ENCODE measurements at places on chromosomes 3 and 15.

DNA sequence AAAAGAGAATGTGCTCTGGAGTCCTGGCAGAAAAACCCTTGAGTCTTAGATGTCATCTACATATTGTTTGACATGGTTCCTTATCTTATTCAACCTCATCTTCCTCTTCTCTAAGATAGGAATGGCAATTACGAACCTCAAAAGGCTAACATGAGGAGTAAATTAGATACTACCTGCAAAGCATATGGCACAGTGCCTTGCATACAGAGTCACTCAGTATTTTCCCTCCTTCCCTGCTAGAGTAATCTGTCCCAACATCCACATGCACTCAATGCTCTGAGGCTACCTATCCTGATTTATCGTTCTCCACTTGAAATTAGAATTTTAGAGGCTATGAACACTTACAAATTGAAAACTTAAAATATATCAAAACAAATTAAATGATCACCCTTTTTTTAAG lies 386.7 kb downstream of the RSL24D1 start:
- no peak for DNase-seq

DNA sequence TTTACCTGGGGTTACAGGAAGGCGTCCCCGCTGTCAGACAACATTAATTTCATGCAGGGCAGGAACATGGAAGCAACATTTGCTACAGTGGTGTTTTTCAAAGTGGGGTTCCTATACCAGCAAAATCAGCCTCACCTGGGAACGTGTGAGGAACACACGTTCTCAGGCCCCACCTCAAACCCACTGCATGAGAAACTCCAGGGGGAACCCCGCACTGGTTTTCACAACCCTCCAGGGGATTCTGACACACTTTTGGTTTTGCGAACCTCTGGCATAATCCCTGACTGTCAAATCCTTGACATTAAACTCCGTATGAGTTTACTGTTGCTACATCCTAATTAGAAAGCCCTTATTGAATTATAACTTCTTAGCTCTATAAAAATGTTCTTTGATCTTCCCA lies 127.7 kb downstream of the LRRK1 start:
- DNase-seq, result no peak

- DNase-seq, result peak; percentile 96
Observed at GRCh38 chr3:7309641-7310102, 448.8 kb downstream of the GRM7 start.

DNA sequence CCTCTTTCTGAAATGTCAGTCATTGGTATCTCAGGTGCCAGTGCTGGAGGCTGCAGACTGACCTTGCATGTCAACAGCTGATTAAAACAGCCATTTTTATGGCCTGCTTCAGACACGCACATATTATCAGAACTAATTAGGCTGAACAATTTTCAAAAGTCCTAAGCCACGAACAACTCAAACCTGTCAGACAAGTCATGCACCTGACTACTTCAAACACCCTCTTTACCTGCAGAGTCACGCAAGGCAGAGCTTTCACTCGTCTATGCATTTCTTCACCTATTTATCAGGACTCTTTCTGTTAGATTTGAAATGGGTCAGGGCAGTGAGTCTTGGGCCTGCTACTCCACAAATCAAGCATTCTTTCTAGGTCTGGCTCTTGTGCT lies 26.7 kb downstream of the CLK3 start:
- DNase-seq, result no peak

GRCh38 chr15:63070681-63071129 lies 28.2 kb downstream of the TPM1 start:
- peak; percentile 50 for DNase-seq

DNA sequence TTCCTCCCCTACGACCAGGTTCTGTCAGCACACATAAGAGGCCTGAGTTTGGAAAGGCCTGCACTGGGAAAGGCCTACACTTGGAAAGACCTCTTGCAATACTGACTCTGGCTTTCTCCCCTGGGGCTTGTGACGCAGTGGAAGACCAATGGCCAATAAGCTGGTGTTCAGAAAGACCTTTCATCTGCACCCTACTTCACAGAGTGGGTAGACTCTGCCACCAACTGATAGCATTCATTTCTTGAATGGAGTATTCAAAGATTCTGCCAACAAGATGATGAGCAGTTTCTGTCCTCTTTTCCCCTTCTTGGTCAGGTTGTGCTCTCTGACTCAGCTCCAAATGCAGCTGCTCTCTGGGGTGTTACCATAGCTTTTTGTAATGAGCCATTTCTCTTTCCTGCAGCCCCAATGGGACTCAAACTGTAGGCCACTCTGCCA lies 48.8 kb downstream of the TIPARP start:
- no peak for DNase-seq

DNA sequence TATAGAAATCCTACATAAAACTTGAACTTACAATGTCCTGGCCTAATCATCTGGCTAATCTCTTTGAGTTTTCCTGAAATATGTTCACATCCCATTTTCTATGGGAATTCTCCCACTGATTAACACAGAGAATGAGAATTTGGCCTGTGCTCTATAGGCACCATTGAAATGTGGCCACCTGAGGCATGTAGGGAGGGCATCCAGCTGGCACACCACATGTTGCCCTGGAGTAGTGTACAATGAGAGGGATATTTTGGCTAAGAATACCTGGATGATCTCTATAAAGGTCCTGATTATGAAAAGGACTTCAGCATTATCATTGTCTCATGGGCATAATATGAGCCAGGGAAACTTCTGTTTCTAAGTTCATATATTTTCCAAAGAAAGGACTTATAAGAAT lies 324.0 kb downstream of the ZBTB20 start:
- no peak for DNase-seq

DNA sequence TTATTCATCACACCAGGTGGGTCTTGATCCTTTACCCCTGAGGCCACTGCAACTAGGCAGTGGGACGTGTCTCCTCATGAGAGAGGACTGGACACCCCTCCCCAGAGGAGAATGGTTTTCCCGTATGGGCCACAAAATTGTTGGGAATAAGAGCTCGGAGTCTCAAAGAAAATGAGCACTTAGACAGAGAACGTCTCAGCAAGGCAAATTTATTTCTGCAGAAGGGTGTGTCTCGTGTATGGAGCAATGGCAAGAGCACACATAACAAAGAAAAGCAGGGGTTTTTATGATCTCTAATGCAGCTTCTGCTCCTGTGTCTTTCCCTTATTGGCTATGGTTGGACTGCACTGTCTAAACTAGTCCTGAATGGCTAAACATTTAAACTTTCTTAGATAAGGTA lies 803.5 kb downstream of the PLOD2 start:
- DNase-seq, result no peak

GRCh38 chr3:32569540-32570420 lies 878 bp downstream of the DYNC1LI1 start:
- peak; percentile 43 for DNase-seq

DNA sequence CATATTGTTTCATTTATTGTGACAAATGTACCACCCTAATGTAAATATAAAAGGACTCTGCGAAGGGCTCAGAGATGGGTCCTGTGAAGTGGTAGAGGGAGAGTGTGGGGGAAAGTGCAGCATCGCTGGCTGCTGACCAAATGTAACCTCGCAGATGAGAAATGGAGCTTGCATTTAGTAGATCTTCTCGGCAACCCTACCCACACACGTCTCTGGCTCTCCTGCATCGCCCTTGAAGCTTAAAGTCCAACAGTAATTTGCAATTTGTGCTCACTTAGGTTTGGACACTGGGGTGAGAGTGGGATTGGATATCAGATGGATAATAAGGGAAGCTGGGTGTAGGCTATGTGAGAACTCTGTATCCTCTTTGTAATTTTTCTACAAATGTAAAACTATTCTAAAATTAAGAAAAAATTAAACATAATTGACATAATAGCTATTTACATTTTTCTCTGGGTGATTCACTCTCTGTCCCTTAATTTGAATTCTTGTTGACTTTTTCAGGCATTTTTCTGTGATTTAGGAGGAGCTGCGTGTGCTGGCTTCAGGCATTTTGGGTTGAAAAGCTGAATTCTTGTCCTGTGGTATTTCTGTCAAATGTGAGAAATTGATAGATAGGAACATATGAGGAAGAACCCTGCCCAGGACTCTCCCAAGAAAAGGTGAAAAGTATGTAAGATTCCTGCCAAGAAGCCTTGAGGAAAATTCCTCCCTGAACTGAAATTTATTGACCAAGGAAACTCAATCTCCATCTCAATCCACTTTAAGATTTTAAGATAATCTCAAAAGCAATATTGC lies 524.7 kb upstream of the MCTP2 start:
- DNase-seq, result no peak

DNA sequence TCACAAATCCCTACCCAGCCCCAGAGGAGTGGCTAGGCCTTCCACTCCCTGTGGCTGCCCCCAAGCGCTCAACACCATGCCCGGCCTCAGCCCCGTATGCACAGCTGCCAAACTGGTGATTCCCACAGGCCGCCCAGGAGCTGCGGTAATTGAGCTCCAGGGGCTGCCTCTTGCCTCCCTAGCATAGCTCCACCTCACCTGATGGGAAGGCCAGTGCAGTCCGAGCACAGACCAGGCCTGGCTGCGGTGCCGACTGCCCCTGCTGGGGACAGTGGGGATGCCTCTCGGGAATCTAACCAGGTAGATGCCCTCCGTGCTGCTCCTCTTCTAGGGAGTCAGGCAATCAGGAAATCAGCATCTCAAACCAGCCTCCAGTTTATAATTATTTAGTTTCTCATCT lies 25.9 kb downstream of the SCN5A start:
- no peak for DNase-seq

GRCh38 chr3:40701016-40701588 lies 176.3 kb downstream of the ZNF621 start:
- DNase-seq, result no peak

- DNase-seq, result peak; percentile 31
Observed at GRCh38 chr3:120753810-120754209, 11.3 kb downstream of the GTF2E1 start.

DNA sequence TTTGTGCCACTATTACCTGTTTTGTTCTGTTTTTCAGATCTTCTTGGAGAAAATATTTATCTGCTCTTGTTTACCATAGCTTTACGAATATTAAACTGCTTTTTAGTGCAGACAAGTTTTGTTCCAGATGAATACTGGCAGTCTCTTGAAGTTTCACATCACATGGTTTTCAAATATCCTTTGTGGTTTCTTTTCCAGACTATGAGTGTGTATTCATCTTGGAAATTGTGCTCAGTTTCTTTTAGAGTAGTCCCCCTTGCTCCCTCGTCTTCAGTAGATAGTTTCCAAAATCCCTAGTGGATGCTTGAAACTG lies 1.2 kb downstream of the PIGB start:
- no peak for DNase-seq

DNA sequence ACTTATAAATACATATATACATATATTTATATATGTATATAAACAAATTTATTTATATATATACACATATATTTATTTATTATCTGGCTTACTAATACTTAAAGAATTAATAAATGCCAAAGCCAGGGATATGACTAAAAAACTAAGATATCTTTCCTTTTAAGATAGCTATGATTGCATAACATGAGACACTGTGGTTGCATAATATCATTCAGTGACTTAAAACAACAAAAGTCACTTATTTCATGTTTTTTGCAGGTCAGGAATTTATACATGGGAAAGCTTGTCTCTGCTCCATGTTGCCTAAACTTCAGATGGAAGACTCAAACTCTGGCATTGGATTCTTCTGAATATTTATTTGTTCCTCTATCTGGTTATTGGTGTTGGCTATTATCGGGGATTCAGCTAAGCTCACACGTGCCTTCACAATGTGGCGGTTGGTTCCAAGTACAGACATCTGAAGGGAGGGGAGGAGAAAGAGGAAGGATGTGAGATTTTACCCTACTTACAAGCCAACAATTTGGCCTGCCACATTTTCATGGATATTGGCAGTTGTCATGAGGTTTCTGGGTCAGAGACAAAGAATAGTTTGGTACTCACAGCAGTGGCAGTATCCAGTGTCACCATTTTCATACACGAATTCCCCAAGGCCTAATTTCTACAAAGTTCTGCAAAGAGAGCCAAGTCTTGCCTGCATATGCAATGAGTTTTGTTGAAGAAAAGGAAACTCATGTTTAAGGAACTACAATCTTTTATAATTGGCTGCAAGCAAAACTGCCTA lies 381.6 kb downstream of the EPHA3 start:
- DNase-seq, result peak; percentile 50

- peak; percentile 49 for DNase-seq
Observed at GRCh38 chr15:71997691-71998090, 120.3 kb downstream of the MYO9A start.

DNA sequence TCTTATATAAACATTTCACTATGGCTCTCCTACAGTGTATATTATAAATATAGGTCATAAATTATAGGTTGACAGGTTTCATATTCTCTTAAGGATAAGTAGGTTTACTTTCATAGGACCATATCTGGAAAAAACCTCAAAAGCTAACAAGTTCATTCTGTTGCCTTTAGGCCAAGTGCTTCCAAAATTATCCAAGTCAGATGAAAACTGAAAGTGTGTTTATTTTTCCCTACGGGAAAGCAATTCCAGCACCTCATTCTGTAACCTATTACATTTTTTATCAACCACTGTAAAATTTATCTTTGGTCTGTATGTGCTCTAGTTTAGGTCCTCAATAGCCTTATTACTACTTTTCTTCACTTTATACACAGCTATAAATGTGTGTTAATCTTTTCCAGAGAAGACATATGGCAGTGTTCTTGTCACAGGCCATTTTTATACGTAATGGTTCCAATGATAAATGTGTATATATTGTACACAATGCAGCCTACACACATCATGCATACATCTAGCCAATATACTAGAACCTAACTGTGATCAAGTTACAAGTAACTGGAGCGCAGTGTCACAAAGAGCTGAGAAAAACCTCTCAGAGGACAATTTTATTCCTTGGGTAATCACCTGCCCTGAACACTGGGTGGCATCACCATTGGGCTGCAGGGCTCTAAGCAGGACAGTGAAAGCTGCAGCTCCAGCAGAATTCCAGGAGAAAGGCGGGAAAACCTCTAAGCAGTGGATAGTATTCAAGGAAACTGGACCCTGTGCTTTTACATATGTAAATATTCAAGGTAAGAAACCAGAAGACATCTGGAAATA lies 251.3 kb downstream of the CTNNB1 start:
- DNase-seq, result no peak

DNA sequence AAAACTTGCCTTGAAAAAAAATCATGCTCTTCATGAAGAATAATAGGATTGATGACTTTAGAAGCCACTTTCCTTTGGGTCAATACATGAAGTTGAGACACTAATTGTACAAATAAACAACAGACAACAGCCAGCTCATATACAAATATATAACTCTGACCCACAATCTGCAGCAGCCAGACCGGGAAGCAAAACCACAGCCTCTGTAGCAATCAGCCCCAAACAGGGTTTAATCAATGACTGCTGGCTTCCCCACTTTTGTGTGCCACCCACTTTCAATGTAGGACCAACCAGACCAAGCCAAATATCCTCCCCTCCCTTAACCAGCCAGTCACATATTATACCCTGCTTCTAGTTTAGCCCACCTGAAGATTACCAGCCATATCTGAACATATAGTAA lies 39.0 kb downstream of the IFT57 start:
- DNase-seq, result no peak

- peak; percentile 44 for DNase-seq
Observed at GRCh38 chr3:195081242-195081963, 189.6 kb downstream of the XXYLT1 start.

DNA sequence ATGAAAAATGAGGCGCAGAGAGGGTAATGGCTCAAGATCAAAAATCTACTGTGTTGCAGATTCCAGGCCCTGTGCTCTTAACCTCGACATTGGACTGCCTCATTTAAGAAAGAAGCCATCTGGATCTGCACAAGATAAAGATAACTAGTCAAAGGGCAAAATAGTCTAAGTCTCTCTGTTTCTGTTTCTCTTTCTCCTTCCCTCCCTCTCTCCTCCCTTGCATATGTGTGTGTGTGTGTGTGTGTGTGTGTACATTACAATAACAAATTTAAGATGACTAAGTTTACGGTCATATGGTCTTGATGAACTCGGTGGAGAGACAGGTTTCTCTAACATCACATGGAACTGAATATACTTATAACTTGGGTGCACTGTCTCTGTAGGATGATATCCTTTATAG lies 69.2 kb downstream of the MEIS2 start:
- DNase-seq, result peak; percentile 73

All from fibroblast of pulmonary artery (primary cell).